ENCODE measurements at places on chromosomes 16 and 17.

DNA sequence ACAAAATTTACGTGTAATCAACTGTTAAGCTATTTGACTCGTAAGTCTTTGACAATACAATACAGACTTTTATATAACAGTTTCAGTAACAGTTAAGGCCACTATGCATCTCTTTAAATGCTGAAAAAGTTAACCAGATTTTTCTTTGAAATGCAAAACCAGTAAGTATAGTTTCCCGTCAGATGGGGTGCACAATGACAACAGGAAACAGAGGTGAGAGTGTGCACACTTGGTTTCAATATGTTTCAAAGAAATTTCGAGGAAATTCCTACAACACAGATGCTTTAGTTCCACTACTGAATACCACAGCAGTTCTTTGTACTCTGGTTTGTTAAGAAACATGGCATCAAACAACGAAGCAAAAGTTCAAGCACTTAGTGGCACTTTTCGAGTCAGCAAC lies 48.4 kb downstream of the RNF157 start:
- DNase-seq: no peak

- DNase-seq: no peak
Measured at GRCh38 chr16:9099131-9099625, 7.7 kb downstream of the HAPSTR1 start.

- no peak for DNase-seq
Measured at GRCh38 chr16:20218093-20218492, 109.2 kb downstream of the GP2 start.

DNA sequence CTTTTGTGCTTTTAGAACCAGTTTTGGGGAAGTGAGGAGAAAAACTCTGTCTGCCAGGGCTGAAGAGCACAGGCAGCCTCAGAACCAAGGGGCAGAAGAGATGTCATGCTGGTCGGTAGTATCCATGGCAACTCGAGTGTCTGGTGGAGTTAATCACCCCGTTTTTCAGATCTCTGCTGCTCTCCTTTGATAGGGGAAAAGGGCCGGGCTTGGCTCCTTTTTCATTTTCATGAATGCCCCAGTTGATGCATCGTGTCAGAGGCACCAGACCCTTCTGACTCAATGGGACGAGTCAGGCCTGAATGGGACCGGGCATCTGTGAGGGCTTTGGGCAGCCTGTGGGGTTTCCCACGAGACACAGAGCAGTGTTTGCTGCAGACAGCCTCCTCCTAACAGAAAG lies 304.6 kb downstream of the ABCC12 start:
- peak; percentile 11 for DNase-seq

GRCh38 chr17:81148986-81149533 lies 16.2 kb upstream of the PVALEF start:
- DNase-seq: no peak

Measured in coronary artery (tissue), 2 donors.